H1 (cell line): ENCODE measurements at places on chromosomes 4 and X.

DNA sequence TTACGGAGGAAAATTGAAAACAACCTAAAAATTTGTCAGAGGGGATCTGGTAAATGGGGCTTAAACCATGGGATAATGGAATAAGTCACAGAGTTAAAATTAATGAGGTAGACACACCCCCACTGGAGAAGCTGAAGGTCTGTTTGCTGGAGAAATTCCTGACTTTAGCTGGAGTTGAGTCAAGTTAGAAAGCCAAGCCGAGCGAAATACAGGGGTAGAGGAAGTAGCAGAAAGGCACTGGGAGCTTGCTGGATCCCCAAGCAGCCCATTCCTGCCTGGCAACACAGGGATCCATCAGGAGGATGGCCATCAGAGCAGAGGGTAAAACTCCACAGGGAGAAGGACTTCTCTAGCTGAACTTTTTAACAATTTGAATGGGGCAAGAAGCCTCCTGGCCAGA, 163.8 kb downstream of the ATRX start:
- no peak for DNase-seq

DNA sequence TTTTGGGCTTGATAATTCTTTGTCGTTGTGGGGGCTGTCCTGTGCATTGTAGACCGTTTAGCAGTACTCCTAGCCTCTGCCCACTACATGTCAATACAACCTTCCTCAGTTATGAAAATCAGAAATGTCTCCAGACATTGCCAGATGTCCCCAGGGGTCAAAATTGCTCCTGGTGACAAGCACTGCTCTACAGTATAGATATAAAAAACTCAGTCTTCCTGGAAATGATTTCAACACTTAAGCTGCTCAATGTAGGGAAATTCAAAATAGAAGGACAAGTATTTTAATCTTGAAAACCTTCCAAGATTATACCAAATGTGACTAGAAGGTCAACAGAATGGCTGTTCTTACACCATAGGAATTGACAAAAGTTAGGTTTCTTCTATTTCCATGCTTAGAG, 288.7 kb upstream of the MAGEB2 start:
- DNase-seq: no peak

GRCh38 chr4:17492058-17492741, 19.7 kb downstream of the QDPR start:
- no peak for DNase-seq

- no peak for DNase-seq
These were observed 61.4 kb downstream of the KLHL4 start for GRCh38 chrX:87578978-87579377.

GRCh38 chr4:58042176-58042575, 932.0 kb upstream of the IGFBP7 start:
- DNase-seq: no peak

DNA sequence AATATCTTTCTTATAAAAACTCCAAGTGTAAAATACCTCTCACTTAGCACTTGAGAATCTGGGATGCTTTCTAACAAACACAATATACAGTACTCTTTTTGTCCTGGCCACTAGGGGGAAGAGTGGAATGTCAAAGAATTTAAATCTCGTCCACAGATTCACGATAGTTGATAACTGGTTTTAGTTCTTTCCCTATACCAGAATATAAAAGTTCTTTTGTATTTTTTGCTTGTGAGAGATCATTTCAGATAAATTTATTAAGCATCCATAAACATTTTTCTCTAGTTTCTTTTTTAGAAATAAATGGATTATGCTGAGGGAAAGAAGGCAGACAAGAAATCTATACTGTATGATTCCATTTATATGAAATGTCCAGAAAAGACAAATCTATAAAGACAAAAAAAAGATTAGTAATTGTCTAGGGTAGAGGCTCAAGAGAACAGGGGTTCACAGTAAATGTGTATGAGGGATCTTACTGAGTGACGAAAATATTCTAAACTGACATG, 50.4 kb downstream of the MGARP start:
- DNase-seq: no peak

DNA sequence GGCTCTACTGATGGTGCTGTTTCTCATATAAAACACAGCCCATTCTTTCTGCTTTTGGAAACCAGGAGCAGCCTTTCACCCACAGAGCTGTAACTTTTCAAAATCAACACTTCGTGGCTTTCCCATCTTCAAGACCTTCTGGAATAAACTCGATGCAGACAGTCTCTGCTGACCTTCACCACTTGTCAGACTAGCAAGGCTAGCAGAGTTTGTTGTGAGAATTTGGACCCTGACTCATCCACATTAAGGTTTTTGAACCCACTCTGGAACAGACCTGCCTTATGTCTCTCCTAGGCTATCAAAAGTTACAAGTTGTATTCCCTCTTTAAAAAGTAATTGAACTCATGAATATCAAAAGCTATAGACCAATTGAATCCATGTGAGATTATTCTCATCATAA, 88.6 kb downstream of the MAML3 start:
- no peak for DNase-seq

GRCh38 chrX:138777230-138777629, 65.7 kb upstream of the FGF13 start:
- peak; percentile 41 for DNase-seq

DNA sequence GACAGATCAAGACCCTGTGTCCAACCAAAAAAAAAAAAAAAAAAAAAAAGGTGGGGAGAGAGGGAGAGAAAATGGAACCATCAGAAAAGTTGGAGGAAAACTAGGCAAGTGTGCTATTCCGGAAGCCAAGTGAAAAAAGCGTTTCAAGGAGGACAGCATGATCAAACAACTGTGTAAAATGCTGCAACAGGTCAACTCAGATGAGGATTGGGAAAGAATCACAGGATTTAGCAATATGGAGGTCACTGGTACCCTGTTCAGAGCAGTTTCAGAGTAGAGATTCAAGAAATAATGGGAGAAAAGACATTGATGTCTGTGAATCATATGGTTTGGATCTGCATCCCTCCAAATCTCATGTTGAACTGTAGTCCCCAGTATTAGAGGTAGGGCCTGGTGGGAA, 47.5 kb downstream of the TIGD4 start:
- no peak for DNase-seq

- DNase-seq: no peak
These were observed 292.2 kb downstream of the ZIC3 start for GRCh38 chrX:137858106-137858505.

GRCh38 chr4:68021185-68021584, 57.9 kb upstream of the TMPRSS11A start:
- no peak for DNase-seq

DNA sequence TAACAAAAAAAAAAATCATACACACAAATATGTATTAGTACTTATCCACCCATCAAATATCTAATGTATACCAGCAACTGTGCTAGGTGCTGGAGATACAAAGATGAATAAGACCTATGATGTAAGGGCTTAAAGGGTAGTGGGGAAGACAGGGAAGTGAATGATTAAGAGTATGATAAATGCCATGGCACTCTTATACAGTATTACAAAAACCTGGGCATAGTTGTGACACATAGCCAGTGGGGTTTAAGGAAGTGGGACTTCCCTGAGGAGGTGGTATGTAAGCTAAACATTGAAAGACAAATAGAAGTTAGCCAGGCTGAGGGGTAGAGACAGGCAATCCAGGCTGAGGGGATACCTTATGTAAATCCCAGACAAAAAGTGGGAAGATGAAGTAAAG, 23.5 kb downstream of the CHM start:
- no peak for DNase-seq

DNA sequence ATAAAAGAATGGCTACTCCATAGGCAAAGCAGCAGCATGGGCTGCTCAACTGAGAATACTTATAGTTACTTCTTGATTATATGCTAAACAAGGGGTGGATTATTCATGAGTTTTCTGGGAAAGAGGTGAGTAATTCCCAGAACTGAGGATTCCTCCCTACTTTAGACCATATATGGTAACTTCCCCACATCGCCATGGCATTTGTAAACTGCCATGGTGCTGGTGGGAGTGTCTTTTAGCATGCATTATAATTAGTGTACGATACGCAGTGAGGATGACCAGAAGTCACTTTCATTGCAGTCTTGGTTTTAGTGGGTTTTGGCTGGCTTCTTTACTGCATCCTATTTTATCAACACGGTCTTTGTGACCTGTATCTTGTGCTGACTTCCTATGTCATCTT, 141.5 kb downstream of the MAGEB17 start:
- no peak for DNase-seq

GRCh38 chr4:53852343-53852742, 212.1 kb downstream of the CHIC2 start:
- no peak for DNase-seq
